Ecto neural progenitor cell (in vitro differentiated cells): ENCODE measurements at places on chromosomes 6 and 20.

DNA sequence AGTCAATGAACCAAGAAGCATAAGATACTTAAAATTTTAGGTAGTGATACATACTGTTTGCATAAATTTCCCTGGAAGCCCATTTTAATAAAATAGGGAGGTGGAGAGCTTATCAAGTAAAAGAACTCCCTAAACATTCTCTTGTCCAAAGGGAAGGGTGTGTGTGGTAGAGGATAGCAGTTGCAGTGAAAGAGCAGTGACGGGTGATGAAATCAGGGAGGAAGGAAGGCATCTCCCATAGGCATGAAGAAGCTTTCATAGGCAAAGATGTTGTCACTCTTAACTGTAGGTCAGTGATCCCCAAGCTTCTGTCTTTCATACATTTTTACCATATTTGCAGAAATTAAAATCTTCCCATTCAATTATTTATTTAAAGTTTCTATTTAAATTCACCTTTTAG, 60.0 kb upstream of the ZNF831 start:
- no peak for DNase-seq

DNA sequence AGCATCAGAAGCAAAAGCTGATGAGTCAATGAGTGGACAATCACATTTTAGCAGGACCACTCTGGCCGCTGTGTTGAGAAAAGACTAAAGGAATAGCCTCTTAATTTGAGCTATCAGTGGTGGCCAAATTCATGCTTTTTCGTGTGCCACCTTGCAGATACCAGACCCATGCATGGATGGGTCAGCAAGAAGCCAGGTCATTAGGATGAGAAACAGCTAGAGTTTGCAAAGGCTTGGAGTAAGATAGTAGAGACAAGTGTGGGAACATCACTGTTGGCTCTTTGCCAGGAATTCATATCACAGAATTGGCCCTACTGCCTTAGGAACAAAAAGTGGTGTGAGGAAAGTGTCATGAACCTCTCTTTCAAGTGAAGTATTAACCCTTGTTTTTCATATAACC, 25.5 kb downstream of the MRAP2 start:
- DNase-seq, result no peak

GRCh38 chr6:141867767-141868166, 265.0 kb upstream of the GJE1 start:
- no peak for DNase-seq

GRCh38 chr6:2242311-2242710, 3.1 kb downstream of the GMDS start:
- DNase-seq, result no peak

DNA sequence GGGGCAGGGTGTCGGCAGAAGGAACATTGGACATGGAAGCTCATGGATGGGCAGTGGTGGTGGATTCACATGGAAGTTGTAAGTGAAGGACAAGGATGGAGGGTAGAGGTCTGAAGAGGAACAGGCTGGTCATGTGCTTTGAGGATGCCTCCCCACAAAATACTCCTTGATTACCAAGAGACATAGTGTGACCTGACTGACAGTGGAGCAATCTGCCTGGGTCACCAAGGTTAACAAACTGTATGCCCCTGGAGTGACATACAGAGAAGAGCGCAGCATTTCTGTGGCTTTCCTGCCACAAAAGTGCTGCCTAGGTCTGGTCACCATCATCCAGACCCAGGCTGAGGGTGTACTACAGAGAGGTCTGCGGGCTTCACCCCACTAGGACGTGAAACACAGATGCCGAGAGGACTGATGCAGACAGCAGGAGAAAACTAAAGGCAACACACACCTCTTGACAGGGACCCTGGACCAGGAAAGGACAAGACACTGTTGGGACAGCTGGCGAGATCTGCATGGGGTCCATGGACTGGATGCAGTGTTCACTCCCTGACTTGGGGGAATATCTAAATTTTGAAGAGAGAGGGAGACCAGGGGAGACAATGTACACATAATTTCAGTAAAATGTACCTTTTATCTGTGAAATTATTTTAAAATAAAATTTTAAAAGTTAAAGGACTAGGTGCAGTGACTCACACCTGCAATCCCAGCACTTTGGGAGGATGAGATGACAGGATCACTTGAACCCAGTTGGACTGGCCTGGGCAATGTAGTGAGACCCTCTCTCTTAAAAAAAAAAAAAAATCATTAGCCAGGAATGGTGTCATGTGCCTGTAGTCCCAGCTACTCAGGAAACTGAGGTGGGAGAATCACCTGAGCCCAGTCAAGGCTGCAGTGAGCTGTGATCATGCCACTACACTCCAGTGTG, 64.9 kb downstream of the CSE1L start:
- DNase-seq, result no peak

- DNase-seq, result no peak
These were observed 188.2 kb upstream of the PREP start for GRCh38 chr6:105591053-105591452.

GRCh38 chr20:1369970-1370369, 22.9 kb downstream of the FKBP1A start:
- no peak for DNase-seq

DNA sequence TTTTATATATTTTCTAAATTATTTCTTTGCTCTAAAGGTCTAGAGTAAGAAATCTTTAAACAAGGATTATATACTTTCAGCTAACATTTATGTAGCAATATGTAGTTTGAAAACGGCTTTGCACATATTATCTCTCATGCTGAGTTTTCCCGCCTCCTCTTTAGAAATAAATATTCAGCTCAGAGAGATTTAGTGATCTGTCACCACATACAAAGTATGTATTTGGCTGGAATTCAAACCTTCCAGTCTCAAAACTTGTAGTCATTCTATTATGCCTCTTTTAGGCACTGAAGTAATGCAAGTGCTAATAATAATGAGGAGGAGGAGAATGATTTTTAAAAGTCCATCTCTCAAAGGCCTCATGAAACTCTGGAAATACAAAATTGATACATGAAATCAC, 525.0 kb downstream of the GRIK2 start:
- DNase-seq, result no peak

GRCh38 chr6:32116674-32117073, 7.5 kb upstream of the TNXB start:
- no peak for DNase-seq

DNA sequence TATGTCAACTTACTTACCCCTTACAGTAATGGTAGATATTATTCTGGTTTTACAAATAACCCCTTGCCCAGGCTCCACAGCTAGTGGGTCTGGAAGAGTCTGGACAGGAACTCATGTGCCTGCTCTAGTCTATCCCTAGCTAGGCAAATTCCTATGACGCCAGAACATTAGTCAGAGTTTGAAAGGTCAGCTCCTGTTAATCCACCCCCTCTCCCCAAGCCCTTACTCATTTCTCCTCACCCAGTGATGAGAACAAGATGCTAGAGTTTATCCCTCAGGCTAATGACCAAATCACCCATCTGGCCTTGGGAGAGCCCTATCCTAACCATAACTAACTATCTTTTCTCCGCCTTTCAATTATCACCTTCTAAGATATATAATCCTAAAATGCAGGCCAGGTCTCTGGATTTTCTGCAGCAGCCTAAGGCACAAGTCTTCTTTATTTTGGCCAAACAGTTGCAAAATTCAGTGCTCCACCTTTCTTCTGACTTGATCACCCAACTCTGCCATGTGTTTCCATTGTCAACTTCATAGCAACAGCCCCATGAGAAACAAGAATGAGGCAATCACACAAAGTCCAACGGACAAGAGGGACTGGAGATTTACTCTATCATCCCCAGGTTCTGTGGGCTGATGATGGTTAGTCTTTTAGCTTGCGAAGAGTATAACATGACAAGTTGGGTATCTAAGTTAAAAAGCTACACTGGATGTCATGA, 113.3 kb downstream of the TASP1 start:
- no peak for DNase-seq

GRCh38 chr6:137102050-137102848, 57.5 kb upstream of the IL20RA start:
- DNase-seq, result no peak
